Tibial nerve (tissue), 4 donors: ENCODE measurements at places on chromosomes 2 and 18.

- peaks cover 24% of the 10 kb centered on the region for H3K4me1 ChIP-seq
- H3K27me3 ChIP-seq = no peaks in the 10 kb centered on the region
- DNase-seq = no peak
- H3K27ac ChIP-seq = no peak overlapping the region
- no peak overlapping the region for H3K4me3 ChIP-seq
Measured at GRCh38 chr2:158776231-158776630, 18.9 kb upstream of the DAPL1 start.

- H3K4me3 ChIP-seq = no peak overlapping the region
- H3K27me3 ChIP-seq = no peaks in the 10 kb centered on the region
- peaks cover 20% of the 10 kb centered on the region for H3K4me1 ChIP-seq
- no peak overlapping the region for H3K27ac ChIP-seq
- no peaks in the 10 kb centered on the region for H3K36me3 ChIP-seq
Measured at GRCh38 chr2:172283476-172283875, 143.9 kb upstream of the ITGA6 start.

GRCh38 chr2:151845481-151845880 lies 17.3 kb upstream of the ARL5A start:
- no peak for DNase-seq

- DNase-seq = no peak
- H3K36me3 ChIP-seq = no peaks in the 10 kb centered on the region
- H3K4me3 ChIP-seq = no peak overlapping the region
- H3K27me3 ChIP-seq = no peaks in the 10 kb centered on the region
- H3K27ac ChIP-seq = no peak overlapping the region
- H3K4me1 ChIP-seq = no peaks in the 10 kb centered on the region
Measured at GRCh38 chr18:58196164-58196563, 152.1 kb downstream of the NEDD4L start.

DNA sequence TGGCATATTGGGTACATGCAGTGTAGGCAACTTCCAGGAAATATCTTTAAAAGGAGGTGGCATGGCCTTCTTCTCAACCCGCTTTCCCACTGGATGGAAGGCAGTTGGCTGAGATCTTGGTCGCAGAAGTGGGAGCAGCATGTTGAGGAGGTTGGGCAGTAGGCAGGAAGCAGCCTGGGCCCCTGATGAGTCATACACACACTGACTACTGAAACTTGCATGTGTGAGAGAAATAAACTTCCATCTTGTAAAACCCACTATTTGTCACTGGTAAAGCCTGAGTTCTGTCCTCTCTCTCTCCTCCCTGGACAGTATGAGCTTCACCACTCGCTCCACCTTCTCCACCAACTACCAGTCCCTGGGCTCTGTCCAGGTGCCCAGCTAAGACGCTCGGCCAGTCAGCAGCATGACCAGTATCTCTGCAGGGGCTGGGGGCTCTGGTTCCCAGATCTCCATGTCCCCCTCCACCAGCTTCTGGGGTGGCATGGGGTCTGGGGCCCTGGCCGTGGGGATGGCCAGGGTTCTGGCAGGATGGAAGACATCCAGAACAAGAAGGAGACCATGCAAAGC lies 233.8 kb upstream of the SPRED2 start:
- no peaks in the 10 kb centered on the region for H3K4me1 ChIP-seq
- H3K27ac ChIP-seq = no peak overlapping the region
- H3K36me3 ChIP-seq = no peaks in the 10 kb centered on the region

GRCh38 chr2:74373221-74373676 lies 6.9 kb downstream of the DCTN1 start:
- H3K4me1 ChIP-seq = peaks cover 43% of the 10 kb centered on the region
- no peak overlapping the region for H3K4me3 ChIP-seq
- peaks cover 27% of the 10 kb centered on the region for H3K36me3 ChIP-seq
- peak; percentile 40 for DNase-seq
- no peaks in the 10 kb centered on the region for H3K27me3 ChIP-seq

- no peaks in the 10 kb centered on the region for H3K27me3 ChIP-seq
- no peaks in the 10 kb centered on the region for H3K4me1 ChIP-seq
- no peak overlapping the region for H3K4me3 ChIP-seq
- no peak overlapping the region for H3K27ac ChIP-seq
- no peaks in the 10 kb centered on the region for H3K36me3 ChIP-seq
- DNase-seq = no peak
Measured at GRCh38 chr2:58640042-58640441, 398.9 kb upstream of the FANCL start.

- no peaks in the 10 kb centered on the region for H3K27me3 ChIP-seq
- H3K27ac ChIP-seq = no peak overlapping the region
- no peak for DNase-seq
- no peaks in the 10 kb centered on the region for H3K36me3 ChIP-seq
Measured at GRCh38 chr2:46923041-46923528, 7.5 kb upstream of the MCFD2 start.

- H3K27ac ChIP-seq = no peak overlapping the region
- H3K27me3 ChIP-seq = no peaks in the 10 kb centered on the region
- no peak for DNase-seq
Measured at GRCh38 chr2:160197587-160197986, 2.5 kb downstream of the ITGB6 start.

DNA sequence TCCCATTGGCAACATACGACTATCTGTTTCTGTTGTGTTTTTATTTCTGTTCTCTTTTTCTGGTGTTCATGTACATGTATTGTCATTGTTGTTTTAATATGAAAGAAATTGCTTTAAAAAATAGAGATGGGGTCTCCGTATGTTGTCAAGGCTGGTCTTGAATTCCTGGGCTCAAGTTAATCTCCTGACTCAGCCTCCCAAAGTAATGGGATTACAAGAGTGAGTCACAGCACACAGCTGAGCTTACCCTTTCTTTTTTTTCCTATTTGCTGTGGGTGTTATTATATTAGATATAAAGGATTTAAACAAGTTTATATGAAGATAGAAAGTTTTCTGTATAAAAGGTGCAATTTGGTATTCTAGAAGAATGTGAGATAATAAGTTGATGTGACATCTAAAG lies 554.6 kb downstream of the DSC3 start:
- no peak overlapping the region for H3K27ac ChIP-seq
- H3K36me3 ChIP-seq = no peaks in the 10 kb centered on the region
- H3K27me3 ChIP-seq = no peaks in the 10 kb centered on the region
- no peak for DNase-seq

GRCh38 chr18:27763936-27764335 lies 413.0 kb downstream of the CDH2 start:
- no peak overlapping the region for H3K4me3 ChIP-seq
- H3K36me3 ChIP-seq = no peaks in the 10 kb centered on the region
- DNase-seq = no peak
- H3K27me3 ChIP-seq = no peaks in the 10 kb centered on the region

- H3K4me3 ChIP-seq = no peak overlapping the region
- no peaks in the 10 kb centered on the region for H3K27me3 ChIP-seq
- no peak for DNase-seq
- no peaks in the 10 kb centered on the region for H3K4me1 ChIP-seq
Measured at GRCh38 chr2:159879051-159879604, 81.1 kb upstream of the CD302 start.

DNA sequence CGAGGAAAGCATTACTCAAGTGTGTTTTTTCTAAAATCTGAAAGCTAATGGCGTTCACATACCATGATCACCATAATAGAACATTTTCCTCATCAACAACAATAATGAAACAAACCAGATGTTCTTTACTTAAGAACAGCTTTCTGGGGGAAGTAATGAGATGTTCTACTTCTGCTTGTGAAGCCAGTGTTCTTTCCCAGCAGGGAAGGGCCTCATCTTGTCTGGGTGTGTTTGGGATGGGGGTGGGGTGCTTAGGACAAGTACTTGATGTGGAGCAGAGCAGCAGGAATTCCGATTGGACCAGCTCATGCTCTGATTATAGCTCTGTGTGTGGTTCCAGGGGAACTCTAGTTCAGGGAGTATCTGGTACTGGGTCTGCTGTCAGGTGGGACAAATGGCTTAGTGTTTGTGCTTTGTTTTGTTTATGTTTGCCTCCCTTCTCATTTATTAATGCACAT lies 163.0 kb upstream of the NOSTRIN start:
- no peak overlapping the region for H3K4me3 ChIP-seq
- peak; percentile 39 for DNase-seq
- no peaks in the 10 kb centered on the region for H3K4me1 ChIP-seq
- no peaks in the 10 kb centered on the region for H3K36me3 ChIP-seq
- no peaks in the 10 kb centered on the region for H3K27me3 ChIP-seq
- H3K27ac ChIP-seq = peak overlapping the region; percentile 22

- no peaks in the 10 kb centered on the region for H3K27me3 ChIP-seq
- no peak overlapping the region for H3K27ac ChIP-seq
- H3K36me3 ChIP-seq = no peaks in the 10 kb centered on the region
- H3K4me1 ChIP-seq = no peaks in the 10 kb centered on the region
Measured at GRCh38 chr2:171185941-171186340, 25.2 kb upstream of the TLK1 start.

DNA sequence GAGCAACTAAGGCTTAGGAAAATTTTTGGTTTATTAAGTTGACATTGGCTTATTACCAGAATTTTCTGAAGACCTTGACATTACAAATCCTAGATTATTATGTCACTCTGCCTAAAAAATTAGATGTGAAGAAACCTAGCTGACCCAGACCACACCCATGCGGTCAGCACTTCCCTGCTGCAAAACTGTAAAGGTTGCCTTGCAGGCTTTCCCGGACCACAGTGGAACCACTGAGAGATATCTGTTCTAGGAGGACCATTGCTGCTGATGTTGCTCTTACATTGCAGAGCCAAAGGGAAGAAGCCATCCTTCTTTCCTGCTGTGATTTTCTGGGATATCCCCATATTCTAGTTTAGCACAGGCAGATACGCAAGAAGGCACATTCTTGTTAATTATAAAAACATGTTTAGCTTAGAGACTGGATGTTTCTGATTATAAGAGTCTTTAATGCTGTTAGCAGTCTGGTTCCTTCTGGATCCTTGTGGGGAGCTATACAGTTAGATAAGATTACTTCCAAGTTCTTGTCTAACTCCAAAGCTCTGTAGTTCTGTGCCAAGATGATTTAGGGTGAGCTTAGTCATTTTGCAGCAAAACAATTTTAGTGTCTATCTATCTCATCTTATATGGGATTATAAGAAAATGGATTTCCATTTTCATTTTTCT lies 70.2 kb downstream of the AOX1 start:
- no peak for DNase-seq
- no peaks in the 10 kb centered on the region for H3K36me3 ChIP-seq
- H3K4me3 ChIP-seq = no peak overlapping the region
- H3K27me3 ChIP-seq = no peaks in the 10 kb centered on the region
- H3K4me1 ChIP-seq = peaks cover 9% of the 10 kb centered on the region
- H3K27ac ChIP-seq = no peak overlapping the region

DNA sequence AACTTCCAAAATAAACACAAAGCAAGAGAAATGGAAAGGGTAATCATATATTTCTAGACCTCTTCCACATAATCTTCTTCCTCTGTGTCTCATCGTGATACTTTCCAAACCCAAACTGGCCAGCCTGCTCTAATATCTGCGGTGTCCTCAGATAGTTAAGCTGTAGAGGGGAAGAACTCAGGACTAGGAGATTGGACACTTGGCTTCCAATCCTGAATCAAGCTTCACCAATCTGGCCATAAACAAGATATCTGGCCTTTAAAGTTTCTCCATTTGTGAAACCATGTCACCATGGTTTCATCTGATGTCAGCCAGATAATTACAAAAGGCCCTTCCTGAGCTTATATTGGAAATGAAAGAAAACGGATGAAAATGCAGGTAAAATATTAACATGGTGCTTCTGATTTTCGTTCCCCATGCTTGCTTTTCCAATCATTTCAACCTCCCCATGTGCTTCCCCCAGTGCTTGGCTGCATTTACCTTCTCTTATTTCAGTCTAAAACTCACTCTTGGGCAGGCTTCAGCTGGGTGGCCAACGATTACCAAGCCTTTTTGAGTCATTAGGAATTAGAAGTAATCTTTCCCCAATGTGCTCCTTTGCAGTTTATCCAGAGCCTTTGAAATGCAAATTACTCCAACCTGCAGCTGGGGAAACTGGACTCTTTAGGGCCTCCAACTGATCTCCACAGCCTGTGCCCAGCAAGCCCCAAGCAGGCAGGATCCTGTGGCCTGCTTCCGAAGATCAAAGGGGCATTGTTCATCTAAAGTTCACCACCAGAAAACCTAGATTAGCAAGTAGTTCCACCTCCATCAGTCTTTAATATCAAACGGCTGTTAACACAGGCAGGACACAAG lies 44.5 kb upstream of the MYCN start:
- H3K36me3 ChIP-seq = no peaks in the 10 kb centered on the region
- no peak overlapping the region for H3K4me3 ChIP-seq
- H3K27me3 ChIP-seq = no peaks in the 10 kb centered on the region
- no peak for DNase-seq

DNA sequence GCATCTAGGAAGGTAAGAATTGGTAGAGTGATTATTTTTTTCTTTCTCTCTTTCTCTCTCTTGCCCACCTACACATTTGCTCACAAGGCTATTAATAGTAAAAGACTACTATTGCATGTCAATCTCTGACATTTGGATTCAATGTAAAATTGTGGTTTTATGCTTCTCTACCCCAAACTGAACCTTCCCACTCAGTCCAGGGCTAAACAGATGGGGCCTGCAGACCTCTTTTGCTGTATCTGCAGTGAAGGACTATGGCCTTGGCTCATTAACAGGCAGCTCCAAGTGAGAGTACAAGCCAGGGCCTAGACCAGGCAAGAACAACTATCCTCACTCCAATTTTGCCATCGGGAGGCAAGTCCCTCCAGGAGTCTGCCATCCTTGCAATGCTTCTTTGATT lies 68.3 kb upstream of the ARL4C start:
- H3K4me3 ChIP-seq = no peak overlapping the region
- no peak for DNase-seq
- H3K27me3 ChIP-seq = no peaks in the 10 kb centered on the region

DNA sequence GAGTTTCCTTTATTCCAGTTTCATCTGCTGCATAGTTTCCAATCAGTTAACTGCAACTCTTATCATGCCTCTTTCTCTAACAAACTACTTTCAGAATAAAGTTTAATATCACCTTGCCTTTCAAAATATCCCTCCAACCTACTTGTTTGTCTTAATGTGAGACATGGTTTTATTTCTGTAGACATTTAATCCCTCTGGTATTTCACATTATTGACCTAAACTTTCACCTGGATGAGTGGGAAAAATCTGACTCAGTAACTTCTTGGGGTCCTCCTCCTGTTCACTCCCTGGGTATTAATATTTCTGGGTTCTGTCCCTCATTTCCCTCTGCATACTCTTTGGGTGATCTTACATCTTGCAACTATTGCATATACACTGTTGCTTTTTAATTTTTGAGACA lies 27.9 kb downstream of the MSH6 start:
- no peak overlapping the region for H3K27ac ChIP-seq
- H3K27me3 ChIP-seq = no peaks in the 10 kb centered on the region
- H3K4me1 ChIP-seq = no peaks in the 10 kb centered on the region
- no peak for DNase-seq
- H3K4me3 ChIP-seq = no peak overlapping the region
- peaks cover 94% of the 10 kb centered on the region for H3K36me3 ChIP-seq
